ENCODE measurements at places on chromosomes 7 and 10.

DNA sequence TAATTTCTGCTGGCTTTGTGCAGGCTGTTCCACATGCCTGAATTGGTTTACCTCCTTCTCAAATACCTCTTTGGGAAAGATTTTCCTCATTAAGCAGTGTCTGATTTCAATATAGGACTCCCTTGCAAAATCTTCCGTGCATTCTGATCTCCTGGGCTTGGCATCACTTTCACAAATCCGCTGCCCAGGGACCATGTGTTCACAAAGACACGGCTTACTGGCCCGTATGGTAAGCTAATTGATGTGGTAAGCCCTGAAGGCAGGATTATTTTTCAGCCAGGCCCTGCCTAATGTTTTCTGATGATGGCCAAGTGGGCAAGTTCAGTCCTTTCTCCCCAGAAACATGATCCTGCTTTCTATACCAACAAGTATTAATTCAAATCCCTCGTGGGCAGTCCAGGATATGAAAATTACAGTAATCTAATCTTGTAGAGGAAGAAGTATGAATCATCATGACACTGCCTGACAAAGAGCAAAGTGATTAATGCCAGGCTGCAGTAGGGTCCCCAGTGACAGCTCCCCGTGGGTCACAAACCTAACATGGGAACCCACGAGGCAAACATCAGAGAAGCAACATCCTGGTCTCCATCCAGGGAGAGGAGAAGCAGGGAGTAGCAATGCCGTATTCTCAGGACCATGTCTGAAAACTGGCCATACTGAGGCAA, 11.6 kb upstream of the SVIL start:
- no peak for DNase-seq

DNA sequence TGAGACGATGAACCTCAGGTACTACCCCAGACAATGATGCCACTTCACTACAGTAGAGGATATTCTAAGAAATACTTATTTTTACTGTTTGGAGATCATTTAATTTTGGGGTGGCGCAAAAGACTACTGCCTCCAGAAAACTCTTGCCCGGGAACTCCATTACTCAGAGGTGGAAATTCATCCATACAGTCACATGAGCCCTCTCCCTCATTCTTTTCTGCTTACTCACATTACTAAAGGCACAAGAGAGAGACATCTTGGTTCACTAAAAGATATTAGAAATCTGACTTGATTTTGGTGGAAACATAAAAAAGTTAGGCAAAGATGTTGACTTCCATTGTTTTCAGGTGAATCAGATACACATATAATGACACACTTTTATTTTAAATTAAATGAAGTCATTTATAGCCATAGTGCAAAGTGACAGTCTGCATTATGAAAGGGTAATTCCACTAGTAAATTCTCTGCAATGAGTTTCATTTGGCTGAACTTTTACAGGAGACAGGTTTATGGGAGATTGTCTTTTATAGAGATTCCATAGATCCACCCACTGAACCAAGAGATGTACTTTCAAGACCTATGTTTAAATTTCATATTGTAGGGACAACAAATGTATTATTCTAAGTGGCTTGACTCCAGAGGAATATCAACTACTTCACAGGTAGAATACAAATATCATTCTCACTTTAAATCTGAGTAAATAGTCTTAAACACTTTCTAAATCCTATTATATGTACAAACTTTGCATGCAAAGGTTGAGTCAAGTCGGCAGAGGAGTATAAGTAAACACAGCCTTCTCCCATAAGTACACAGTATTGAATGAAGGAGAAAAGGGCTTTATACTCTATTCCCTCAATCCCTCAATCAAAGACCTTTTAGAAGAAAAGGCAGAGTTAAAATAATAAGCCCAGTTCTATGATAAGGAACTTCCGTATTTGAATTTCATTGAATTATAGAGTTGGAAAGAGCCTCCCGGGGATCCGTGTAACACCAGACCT, 18.8 kb downstream of the NEBL start:
- no peak for DNase-seq

GRCh38 chr7:26419198-26419597, 127.5 kb downstream of the SNX10 start:
- no peak for DNase-seq

DNA sequence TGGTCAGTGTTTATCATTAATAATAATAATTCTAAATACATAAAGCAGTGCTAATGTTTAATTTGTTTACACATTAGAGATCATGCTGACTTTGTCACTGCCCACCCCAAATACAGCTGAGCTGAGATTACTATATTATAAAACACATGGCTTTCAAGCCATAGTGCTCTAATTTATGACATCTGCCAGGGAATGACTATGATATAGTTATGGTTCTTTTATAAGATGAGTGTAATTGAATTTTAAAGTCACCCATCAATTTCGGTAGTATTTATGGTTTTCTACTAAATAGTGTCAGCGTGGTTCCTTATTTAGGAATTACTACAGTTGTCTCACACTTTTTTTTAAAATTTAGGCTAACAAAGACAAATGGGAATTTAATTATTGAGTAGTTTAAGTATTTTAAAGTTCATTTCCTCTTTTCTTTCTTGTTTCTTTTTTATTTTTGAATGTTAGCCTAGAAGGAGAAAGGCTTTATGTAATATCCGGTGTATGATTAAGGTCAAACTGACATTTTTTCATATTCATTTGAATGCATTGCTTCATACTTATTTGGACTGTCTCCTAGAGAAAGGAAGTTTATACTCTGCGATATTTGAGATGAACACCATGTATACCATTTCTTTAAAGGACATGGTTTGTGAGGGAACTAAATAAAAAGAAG, 3.9 kb downstream of the CDK14 start:
- no peak for DNase-seq

- DNase-seq: no peak
These were observed 68.2 kb downstream of the MYL10 start for GRCh38 chr7:101560856-101561255.

DNA sequence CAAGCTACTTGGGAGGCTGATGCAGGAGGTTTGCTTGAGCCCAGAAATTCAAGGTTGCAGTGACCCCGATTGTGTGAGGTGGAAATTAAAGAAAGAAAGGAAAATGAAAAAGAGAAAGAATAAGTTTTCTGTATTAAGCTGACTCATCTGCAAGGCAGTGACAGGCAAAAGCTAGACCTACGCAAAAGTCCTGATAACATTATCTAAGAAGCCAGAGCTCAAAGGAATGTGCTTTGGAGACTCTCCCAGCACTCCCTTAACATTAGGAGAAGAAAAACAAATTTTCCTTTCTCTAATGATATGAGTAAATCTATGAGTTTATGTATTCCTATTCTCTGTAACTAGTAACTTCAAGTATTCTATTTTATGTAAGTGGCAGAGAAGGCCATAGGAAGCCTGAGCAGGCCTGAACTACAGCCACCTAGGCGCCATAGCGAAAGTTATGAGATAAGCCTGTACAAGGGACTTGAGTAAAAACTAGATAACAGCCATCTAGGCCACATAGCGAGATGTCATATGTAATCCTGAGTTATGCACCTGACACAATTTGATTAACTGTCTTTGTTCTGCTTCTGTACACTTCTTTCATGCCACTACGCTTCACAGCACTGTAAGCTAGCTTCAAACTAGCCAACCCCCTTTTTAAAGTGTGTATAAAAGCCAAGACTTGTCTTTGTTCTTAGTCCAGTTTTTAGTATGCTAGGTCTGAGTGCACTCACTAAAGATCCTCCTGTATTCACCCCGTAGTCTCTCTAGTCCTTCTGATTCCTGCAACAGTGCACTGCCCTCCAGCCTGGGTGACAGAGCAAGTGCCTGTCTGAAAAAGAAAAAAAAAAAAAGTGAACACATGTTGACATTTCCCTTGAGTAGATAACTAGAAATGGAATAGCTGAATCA, 9.4 kb upstream of the ZWINT start:
- DNase-seq: no peak

DNA sequence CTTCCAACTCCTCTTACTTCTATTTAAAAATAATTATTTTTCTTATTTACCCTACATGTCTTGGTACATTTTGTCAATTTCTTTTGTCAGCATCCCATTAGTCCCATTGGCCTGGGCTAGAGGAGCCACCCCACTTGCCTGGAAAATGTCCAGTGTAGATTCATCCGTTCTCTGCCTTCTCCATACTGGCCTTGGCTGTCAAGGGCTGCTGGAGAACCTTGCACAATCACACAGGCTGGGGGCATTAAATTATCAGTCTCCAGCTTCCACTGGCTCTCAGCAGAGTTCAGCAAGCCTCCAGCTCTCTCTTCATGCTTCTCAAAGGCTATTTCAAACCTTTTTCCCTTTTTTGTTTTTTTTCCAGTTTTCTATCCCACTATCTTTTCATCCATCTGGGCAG, 13.8 kb upstream of the ZCCHC24 start:
- DNase-seq: no peak

DNA sequence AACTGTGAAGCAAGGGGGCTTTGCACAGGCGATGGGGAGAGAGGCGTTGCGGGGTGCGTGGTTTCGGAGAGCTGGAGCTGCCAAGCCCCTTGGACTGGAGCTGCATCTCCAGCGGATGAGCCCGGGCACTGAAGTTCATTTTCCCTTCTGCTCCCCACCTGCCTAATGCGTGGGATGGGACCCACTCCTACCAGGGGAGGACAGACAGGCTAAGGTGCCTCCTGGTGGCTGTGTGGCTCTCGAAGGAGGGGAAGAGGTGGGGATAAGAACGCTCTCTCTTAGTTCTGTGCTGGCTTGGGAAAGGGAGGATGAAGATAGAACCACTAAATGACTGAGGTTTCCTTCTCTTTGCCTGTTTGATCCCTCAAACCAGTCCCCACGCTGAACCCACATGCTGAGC, 177.6 kb upstream of the PITRM1 start:
- DNase-seq: no peak

DNA sequence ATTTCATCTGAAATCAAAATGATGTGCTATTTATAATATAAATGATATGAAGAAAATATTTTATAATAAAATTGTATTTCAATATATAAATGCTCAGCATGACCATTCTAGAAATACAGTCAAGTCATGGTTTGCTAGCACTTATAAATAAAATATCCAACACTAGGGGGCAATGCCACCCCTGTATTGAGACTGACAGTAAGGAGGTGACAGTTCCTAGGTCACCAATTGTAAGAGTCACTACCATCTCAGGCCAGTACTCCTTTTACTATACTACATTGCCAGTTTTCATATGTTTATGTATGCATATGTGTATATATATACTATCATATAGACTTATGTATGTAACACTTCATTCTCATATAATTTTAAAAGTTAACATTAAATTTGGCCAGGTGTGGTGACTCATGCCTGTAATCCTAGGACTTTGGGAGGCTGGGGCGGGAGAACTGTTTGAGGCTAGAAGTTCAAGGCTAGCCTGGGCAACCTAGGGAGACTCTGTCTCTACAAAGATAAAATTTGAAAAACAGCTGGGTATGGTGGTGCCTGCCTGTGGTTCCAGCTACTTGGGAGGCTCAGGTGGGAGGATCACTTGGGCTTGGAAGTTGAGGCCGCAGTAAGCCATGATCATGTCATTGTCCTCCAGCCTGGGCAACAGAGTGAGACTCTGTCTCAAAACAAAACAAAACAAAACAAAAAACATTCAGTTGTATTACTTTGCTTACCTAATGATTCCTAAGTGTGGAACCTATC, 2.4 kb upstream of the CNOT4 start:
- peak; percentile 58 for DNase-seq

- no peak for DNase-seq
These were observed 23.6 kb upstream of the ITGB8 start for GRCh38 chr7:20307119-20307518.

GRCh38 chr7:117941138-117941810, 68.0 kb upstream of the CTTNBP2 start:
- DNase-seq: no peak

DNA sequence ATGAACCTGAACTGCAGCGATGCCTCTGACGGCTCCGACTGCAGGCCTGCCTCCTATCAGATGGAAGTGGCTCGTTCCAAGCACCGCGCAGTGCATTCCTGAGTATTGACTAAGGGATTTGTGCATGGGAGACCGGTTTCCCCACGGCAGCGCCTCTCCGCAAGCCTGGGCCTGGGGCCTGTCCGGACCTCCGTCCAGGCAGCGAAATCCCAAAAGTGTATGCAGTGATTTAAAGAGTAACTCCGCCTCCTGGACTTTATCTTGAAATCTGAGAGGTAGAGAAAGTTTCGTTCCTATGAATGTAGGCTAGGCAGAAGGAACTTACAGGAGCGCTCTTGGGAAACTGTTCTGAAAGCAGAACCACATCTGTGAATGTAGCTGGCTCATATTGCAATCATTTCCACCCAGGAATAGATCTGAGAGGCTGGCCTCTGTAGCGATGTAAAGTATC, 106.2 kb upstream of the CELF2 start:
- DNase-seq: no peak

DNA sequence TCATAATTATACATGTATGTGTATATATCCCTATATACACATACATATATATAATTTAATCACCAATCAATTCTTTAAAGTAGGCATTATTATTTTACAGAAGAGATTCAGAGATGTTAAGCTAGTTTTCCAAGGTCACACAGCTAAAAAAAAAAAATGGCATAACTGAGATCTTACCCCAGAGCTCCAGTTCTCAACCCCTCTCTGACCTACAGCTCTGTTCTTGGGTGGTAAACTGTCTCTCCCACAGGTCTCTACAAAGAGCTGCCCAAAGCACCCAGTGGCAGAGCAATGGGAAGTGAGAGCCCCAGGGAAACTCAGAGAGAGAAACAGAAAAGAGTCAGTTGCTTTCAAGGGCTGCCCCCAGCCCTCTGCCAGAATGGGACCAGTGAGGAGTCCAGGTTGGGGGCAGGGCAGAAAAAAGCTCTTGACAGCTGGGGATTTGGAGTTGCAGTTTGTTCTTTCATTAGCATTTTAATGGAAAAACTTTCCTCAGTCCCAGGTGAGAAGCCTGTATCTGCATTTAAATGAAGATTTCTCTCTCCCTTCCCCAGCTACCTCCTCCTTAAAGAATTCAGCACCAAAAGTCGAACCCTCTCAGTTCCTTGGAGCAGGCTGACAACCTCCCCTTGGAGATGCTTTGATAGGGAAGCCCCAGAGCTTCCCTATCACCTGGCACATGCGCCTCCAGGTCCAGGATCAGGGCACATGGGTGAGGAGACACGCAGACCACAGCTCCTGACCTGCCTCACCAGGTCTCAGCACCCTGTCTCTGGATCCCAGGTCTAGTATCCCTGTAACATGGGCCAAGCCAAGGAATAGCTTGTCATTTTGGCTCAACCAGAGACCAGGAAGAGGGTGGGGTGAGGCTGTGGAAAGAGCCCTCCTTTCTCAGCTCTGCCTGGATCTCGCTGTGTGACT, 388.1 kb downstream of the PLXNA4 start:
- DNase-seq: no peak

GRCh38 chr7:45924283-45924682, 3.2 kb upstream of the IGFBP3 start:
- DNase-seq: no peak
